ENCODE measurements at places on chromosomes 4 and X.
A peak's percentile ranks its signal among the peaks of the same experiment; 100 is the strongest.

GRCh38 chrX:107102980-107103379, 15.6 kb downstream of the RBM41 start:
- DNase-seq: no peak

DNA sequence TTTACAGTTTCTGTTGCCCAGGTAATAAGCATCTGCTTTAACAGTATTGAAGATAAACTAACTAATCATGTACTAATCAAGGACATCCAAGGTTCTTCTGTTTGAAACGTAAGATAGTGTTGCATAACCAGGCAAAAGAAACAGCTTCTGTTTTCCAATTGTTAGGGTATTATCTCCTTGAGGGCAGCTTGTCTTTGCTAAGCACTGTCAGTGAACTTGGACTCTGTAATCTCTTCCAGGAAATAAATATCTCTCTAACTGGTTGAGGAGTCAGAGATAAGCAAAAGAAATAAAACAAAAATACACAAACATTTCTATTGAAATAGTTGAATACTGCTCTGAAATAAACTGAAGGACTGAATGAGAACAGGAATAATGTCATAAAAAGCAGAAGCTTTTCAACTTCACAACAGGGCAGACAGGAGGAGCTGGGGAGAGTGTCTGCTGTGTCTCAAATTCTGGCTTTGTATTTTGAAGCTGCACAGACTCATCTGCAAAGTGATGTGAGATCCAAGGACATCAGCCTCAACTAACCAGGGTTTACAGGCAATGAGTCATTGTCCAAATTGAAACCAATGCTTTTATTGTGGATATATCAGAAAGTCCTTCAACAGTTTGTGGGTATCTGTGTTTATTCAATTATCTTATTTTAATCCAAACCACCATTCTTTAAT, 1253.0 kb upstream of the PCDH7 start:
- DNase-seq: no peak

DNA sequence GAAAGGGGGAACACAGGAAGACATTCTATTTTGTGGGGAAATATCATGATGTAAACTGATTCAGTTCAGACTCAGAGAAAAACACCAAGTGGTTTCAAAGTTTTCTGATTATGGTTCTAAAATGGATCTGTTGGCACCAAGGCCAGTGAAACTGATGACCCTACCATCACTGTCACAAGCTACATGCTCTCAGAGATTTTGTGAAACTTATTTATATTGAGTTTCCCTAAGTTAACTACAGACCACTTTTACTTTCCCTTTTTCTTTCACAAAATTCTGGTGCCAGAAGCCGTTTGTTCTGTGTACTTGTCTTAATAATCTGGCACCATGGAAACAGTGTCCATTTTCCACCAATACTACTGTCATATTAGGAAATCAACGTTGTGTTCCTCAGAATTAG, 43.4 kb upstream of the CABS1 start:
- no peak for DNase-seq

DNA sequence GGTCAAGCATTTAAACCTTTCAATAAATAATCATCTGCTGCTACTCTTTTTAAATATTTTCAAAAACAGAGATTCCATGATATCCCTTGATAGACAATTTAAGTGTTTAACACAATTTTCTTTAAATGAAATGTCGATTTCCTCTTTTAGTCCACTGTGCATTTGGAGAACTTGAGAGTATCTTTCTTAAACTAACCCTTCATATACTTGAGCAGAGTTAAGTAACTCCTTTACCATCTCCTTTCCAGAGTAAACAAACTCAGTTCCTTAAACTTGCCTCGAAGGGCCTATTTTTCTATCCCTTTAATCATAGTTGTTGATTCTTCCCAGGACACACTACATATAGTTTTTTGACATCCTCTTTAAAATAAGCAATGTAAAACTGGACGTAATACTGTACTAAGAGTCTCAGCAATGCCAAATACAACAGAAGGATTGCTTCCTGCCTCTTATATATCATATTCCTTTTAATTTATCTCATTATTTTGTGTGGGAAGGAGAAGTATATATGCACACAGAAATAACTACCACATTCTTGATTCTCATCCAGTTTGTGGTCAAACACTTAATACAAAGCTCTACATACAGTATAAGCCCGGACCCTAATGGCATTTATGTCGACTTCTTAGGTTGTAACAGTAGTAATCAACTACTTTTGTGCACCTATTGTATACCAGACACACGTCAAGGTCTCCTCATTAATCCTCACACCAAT, 22.8 kb downstream of the RAB28 start:
- DNase-seq: no peak

DNA sequence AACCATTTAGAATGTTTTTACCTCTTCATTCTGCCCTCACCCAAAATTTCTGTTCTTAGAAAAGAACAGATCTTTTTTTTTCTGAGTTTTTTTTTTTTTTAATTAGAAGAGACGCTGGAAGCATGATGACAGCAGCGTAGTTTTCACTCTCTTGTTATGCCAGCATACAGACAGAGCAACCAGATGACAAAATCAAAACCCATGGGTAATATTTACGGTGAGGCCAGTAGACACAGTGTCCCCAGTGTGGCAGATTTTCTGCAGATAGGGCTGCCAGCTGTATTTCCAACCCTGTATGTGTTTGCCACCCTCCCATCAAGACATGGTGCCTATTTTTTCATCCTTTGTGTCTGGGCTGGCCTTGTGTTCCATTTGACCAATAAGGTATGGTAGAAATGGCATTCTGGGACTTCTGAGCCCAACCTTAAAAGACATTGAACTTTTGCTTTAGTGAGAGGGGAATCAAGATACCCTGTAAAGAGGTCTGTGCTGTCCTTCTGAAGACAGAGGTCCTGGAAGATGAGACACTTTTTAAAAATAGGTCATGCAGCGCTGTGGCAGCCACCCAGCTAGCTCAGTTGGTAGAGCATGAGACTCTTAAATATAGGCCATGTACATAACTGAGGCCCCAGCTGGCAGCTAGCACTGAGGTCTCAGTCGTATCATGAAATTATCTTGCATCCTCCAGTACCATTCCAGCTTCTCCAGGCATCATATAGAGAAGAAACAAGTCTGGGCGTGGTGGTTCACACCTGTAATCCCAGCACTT, 6.7 kb upstream of the ZNF41 start:
- DNase-seq: no peak

DNA sequence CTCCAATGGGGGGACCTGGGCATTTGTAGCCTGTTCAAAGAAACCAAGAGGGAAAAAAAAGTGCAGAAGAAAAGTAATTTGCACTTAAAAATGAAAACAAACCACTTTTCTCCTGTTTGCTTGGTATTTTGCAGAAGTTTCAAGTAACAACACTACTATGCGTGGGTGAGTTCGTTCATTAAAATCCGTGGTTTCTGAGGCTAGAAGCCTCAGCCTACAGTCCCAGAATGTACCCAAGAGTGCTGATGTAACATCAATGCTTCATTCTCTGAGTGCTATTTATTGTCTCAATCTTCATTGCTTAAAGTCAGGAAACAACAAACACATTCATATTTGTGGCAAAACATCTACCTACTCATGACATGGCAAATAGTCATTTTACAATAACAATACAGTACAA, 29.2 kb downstream of the LGI2 start:
- DNase-seq: no peak

- no peak for DNase-seq
Observed at GRCh38 chr4:147787204-147787603, 55.3 kb downstream of the ARHGAP10 start.

GRCh38 chrX:151516538-151517187, 46.8 kb upstream of the PASD1 start:
- no peak for DNase-seq

GRCh38 chr4:140968371-140968770, 164.9 kb downstream of the RNF150 start:
- no peak for DNase-seq

DNA sequence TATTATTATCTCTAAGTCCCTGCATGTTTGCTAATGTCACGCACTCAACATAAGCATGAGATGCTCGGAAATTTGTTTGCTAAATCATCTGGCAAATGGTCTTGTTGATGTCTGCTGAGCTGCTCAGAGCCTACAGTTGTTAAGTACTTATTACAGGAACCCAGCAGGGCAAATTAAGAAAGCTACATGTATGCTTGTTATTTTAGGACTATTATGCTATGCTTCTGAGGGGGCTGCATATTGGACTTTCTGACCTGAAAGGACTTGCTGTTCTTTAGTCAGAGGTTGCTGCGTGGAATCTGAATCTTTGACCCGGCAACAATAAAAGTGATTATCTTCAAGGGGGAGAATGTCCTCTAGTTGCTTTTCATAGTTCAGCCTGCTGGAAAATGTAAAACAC, 36.3 kb upstream of the TENM3 start:
- DNase-seq: no peak

DNA sequence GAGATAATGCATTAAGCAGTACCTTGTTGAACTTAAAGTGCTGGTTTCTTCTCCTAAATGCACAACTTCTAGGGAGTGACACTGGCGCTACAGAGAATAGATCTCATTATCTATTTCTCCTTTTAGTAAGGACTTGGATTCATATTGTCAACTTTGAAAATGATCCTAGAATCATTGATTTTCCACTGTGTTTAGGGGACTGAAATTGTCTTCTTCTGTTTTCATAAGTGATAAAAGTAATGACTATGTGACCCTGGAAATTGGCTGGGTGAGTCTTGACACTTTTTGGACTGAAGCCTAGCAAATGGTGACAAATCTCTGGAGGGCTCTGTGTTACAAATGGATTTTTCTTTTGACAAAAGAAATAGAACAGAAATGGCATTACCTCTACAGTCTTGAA, 167.8 kb downstream of the NDST4 start:
- DNase-seq: no peak

DNA sequence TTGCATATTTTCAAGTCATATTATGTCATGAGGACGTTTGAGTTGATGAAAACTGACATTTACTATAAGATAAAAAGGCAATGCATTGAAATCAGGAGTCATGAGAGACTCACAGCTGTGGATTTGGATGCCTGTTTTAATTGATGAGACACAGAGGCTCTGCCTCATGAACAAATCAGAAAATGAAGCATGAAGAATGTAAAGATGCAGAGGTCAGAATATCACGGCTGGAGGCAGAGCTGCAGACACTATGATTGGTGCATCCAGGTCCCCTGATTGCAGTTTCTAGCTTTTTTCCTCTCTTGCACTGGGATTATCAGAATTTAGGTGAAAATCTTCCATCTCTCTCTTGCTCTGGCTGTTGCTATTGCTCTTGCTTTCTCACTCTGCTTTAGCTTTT, 74.7 kb downstream of the FAM47B start:
- DNase-seq: no peak

DNA sequence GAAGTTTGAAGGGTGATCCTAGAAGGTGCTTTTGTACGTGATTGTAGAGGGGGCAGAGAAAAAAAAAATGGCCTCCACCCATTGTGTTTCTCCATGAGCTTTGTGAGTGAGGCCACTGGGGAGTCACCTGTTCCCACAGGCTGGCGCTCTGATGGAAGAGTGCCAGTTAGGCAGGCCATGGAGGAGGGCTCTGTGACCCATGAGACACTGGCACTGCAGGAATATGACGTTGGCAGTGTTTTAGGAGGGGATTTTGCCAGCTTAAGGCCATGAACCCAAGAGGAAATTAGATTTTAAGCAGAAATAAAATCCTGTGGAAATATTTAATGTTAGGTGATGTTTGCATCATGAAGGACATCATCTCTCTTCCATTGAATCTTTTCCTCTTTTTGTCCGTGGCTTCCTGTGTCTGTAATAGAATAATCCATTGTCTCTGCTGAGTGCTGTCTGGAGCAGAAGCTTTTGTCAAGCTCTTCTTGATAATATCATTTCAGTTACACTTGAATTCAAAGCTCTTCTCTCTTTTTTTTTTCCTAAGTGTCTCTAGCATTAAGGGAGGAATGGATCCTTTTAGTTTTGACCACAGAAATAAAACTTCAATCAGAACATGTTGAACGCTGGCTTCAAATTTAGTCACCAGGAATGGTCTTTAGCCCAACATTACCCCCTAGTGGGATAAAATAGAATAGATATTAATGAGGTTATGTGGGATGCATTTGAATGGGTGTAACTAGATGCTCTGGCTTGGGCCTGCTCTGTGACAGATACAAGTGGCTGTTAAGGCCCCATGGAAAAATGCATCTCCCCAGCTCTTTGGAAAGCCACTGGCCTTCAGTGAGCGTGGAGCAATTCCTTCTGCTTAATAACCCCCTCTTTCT, 41.0 kb upstream of the UCP1 start:
- DNase-seq: peak; percentile 35

GRCh38 chr4:56704089-56704871, 23.2 kb upstream of the HOPX start:
- DNase-seq: no peak

DNA sequence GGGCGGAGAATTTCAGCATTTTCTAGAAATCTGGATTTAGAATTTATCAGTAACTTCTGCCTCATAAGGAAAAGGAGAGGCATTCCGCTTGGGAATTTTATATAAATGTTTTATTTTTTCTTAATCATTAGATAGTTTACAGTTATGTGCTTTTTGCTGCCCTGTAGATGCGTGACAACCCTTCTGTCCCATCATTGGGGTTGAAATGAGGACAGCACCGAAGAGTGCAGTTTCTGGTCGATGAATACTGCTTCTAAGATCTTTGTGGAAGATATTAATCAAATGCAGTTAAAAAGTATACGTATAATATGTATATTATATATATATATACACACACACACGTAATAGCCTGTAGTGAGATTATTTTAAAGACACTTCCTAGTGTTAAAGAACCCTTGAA, 1.5 kb downstream of the RBPJ start:
- no peak for DNase-seq

DNA sequence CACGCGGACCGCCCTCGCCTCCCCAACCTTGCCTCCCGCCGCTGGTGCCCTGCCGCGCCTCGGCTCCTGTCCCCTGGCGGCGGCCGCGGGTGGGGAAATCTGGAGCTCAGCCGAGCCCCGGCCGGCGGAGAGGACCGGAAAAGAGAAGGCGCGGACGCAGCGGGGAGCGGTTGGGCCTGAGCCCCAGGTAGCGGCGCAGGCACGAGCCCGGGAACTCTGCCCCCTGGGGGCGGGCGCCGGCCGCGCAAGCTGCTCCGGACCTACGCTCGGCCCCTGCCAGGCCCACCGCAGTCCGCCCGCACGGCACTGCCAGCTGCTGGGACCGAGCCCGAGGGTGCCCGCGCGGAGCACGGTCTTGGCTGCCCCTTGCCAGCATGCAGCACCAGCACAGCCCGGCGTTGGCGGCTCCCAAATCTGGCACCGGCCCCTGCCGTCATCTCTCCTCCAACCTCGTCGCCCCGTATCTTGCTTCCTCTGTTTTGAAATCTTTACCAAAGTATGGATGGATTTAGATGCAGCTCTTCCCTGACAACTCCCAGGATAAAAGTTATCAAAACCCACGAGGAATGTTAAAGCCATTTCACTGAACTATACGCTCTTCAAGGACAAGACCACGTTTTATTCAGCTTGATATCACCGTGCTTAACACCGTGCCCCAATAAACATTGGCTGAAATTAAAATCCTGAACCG, at the start of gene PRSS12:
Gene PRSS12, minus strand, starts transcription at position 161 of the 691 bp plus-strand sequence. CDS start 283 bp downstream, outside the sequence.
- DNase-seq: peak; percentile 59

GRCh38 chr4:92461732-92462131, 158.0 kb downstream of the GRID2 start:
- no peak for DNase-seq

GRCh38 chrX:2823795-2824386, 4.8 kb upstream of the GYG2 start:
- DNase-seq: no peak

GRCh38 chrX:24399550-24399949, 39.1 kb downstream of the SUPT20HL1 start:
- DNase-seq: no peak

All from activated CD4-positive, alpha-beta T cell treated with anti-CD3 and anti-CD28 coated beads, Interleukin-2, amount 50 U/mL, for 16 hours (primary cell).